AG04450 (cell line): ENCODE measurements at places on chromosomes 2 and 18.

GRCh38 chr2:200625958-200626363 lies 40.1 kb downstream of the AOX1 start:
- no peak for DNase-seq

DNA sequence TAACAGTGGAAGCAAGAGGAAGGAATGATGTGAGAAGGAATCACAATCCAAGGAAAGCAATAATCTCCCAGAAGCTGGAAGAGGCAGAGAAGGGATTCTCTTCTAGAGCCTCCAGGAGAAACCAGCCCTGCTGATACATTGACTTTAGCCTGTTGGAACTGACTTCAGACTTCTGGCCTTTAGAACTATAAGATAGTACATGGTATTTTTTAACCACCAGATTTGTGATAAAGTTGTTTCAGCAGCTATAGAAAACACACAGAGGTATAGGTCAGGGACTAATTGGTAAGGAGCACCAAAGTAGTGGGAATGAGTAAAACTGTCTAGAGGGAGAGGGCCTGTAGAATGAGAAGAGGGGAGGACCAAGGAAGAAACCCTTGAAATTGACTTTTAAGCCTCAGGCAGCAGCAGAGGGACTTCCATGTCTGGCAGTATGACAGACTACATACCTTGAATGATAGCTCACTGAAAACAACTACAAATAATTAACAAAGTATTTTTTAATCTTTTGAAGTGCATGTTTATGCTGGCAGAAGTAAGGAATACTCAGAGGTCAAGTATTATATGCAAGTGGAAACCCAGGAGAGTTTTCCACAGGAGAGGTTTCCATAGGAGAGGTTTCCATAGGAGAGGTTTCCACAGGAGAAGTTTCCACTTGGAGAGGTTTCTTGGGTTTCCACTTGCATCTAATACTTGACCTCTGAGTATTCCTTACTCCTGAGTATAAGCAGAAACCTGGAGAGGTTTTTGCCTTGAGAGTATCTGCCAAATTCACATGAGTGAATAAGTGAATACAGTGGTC lies 33.8 kb upstream of the TMEM17 start:
- no peak for DNase-seq

DNA sequence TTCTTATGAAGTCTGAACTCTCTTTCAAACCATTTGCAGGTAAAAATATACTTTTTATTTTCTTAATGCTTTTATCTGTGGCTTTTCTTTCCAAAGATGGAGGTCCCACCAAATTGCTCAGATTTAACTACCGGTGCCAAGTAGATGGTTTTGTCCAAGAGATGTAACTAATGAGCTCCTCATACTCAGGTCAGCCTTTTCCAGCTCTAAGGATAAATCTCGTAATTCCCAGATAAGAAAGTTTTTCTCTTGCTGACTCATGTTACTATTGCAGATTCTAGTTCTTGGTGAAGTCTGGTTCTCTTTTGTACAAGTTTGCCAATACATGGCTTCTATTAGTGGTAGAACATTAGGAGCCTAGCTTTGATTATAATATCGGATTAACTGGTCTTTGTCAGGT lies 550.8 kb upstream of the ZNF804A start:
- no peak for DNase-seq

DNA sequence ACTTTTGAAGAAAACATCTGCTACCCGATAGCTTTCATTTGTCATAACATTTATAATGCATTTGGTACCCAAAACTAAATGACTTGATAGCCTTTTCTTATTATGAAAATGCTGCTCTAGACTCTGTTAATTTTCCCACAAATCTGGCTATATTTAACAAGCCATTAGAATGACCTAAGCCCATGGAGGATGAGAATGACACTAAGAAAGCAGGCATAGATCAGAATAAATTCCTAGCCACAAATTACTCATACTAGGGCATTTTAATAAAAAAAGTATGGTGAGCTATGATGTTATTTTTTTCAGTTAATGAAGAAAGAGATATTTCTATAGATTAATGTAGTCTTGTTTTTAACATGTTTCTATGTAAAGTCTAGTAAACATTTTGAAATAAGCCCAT lies 1728.3 kb downstream of the SUCLG1 start:
- no peak for DNase-seq

DNA sequence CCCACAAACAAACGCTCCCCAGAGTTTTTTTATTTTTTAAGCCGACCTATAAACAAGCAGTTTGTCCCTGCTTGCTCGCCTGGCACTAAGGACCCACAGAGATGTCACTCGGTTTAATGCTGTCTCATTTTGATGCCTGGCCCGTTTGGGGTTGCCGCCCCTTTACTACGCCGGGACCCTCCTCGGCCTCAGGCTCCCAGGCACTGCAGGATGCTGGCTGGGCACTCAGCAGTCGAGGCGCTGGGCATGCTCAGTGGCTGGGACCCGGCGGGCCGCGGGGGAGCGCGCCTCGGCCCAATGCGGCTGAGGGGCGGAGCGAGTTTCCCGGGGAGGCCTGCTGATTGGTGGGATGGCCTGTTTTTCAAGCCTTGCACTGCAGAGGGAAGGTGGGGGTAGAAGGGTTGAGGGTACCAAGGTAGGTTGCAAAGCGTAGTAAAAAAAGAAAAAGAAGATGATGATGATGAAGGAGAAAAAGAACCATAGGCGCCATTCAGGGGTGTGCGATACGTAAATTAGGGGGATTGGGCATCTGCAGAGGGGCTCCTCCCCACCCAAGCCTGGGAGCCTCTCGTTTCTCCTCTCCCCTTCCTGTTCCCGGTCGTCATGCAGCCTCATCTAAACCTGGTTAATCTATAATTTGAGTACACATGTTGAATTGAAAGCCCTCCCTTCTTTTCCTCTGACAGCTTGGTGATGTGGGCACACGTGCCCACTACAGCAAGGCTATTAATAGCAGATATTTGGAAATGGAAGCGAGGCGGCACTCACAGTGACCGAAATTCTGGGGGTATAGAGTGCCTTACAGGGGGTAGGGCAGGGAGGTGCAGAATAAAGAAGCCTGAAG lies 1.5 kb upstream of the IRS1 start:
- DNase-seq, result no peak

GRCh38 chr2:235227590-235227989 lies 266.3 kb upstream of the AGAP1 start:
- DNase-seq, result no peak

DNA sequence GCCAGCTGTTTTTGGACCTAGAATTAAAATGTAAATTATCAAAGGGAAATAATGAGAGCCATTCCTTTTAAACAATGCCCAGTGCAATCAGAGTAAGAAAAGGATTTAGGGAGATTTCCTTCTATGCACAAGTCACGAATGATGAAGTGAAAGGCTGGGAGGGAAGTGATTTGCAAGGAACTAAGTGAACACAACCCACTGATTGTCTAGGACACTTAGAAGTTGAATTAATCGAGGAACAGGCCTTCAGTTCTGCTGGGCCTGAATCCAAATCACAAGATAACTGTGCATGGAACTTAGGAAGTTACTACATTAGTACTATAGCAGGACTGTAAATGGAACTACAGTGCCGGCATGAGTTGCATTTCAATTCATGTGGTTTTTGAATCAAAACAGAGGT lies 17.7 kb downstream of the MAP2 start:
- DNase-seq, result no peak

DNA sequence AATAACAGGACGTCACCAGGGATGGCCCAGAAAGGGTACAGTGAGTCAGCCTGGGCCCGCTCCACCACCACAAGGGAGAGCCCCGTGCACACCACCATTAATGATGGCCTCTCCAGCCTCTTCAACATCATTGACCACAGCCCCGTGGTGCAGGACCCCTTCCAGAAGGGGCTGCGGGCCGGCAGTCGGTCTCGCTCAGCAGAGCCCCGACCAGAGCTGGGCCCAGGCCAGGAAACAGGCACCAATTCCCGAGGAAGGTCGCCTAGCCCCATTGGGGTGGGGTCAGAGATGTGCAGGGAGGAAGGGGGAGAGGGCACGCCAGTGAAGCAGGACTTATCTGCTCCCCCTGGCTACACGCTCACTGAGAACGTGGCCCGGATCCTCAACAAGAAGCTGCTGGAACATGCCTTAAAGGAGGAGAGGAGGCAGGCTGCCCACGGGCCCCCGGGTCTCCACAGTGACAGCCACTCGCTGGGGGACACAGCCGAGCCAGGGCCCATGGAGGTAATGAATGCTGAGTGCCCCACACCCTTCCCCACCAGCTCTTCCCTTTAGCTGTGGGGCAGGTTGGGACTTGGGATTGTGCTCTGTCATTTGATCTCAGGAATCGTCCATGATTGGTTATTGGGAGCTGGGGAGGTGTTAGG lies 120.5 kb downstream of the MTCL1 start:
- no peak for DNase-seq

- peak; percentile 41 for DNase-seq
Measured at GRCh38 chr2:222907790-222908441, 47.1 kb downstream of the ACSL3 start.

GRCh38 chr18:57294547-57294946 lies 57.8 kb upstream of the ST8SIA3 start:
- no peak for DNase-seq

- DNase-seq, result no peak
Measured at GRCh38 chr2:16318474-16319195, 347.0 kb downstream of the CYRIA start.

GRCh38 chr2:1563943-1564891 lies 151.0 kb downstream of the TPO start:
- no peak for DNase-seq

GRCh38 chr2:235923859-235924674 lies 244.1 kb downstream of the GBX2 start:
- no peak for DNase-seq

DNA sequence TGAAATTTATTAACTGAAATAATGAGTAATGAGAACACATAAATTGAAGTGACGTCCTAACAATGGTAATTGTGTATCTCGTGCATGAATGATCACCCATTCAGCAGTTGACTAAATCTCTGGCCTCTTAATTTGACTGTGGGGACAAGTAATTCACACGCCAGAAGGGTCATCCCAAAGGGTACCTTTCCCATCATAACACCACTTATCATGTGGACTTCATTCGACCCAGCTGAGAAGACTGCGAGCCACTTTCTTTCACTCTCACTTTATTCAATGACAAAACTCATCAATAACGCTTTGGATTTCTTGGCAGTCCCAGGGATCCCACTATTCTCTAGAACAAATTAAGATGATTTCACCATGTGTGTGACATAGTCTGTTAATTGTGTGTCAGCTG lies 62.7 kb upstream of the LYPD1 start:
- DNase-seq, result no peak

DNA sequence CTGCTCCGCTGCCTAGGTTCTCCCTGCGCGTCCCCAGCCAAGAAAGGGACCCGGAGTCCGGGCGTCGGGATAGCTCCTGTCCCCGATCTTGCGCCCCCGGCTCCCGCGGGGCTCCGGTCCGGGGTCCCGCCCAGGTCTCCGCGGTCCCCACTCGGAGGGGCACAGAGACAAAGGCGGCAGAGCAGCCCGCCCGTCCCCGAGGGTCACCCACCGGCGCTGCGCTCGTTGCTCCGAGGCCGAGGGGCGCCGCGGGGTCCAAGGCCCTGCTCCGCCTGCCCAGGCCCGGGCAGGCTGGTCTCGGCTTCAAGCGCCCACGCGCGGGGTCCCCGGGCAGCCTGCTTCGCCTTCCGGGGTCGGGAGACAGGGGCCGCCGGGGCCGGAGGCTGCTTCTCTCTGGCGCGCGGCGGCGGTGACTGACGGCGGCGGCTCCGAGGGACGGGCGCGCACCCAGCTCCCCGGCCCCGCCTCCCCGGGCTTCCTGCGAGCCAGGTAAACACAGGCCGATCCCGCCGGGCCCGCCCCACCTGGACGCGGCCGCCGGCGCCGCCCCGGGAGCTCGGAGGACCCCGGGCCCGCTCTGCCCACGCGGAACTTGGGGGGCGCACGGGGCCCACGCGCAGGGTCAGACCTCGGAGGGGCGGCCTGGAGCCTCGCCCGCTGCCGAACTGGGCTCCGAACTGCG lies at the start of gene MBP:
MBP (minus strand) TSS at position 415 of the 682 bp plus-strand sequence. CDS start 27,522 bp downstream, outside the sequence.
- DNase-seq, result no peak

GRCh38 chr18:46680784-46681695 lies 24.0 kb upstream of the LOXHD1 start:
- DNase-seq, result no peak

DNA sequence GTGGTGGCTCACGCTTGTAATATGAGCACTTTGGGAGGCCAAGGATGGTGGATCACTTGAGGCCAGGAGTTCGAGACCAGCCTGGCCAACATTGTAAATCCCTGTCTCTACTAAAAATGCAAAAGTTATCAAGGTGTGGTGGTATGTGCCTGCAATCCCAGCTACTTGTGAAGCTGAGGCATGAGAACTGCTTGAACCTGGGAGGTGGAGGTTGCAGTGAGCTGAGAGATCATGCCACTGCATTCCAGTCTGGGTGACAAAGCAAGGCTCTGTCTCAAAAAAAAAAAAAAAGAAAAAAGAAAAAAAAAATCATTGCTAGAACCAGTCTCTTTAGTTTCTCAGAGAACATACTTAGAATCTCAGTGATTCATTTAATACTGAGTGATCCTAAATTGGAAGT lies 217.1 kb downstream of the DYM start:
- DNase-seq, result no peak

DNA sequence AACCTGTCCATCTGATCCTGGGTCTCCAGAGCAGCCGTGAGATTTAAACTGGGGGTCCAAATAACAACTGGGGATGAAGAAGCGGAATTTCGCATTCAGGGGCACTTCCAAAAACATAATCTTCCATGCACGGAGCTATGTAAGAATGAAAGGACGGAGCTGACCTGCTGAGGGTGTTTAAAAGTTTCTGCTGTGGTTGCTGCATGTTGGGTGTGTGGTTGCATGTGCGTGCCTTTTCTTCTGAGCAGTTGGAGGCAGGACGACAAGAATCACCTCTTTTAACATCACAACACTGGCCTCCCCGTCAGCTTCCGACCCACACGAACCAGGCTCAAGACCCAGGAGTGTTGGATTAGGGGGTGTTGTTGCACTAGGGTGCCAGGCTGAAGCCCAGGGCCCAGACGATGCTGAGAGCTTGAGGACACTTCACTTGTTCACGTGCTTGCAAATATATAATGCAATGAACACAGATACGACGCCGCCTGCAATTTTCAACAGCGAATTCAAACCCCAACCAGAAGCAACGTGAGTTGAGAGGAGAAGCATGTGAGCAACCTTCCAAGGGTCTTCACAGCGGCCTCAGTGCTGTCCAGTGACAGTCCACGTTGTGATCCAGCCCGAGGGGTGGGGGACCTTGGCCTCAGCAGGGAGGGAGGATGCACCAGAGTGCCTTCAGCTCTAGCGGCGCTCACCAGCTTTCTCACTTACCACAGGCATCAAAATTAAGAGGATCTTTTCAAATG lies 76.0 kb upstream of the SALL3 start:
- DNase-seq, result no peak

DNA sequence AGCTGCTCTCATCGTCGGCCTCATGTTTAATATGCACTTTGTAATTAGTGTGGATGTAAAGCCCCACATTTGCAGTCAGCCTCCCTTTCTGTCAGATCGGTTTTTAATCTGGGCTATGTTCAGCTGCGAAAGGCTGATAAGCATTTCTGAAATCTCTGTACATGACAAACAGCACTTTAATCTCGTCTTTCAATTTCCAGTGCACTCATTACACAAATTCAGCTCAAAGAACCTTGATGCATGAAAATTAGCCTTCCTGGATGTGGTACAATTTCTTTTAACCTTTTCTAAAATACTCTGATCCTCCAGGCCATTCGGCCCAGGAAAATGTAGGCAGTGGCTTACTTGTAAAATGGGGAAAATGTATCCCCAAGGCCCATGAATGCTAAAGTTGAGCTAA lies 265.1 kb downstream of the RND3 start:
- no peak for DNase-seq

- no peak for DNase-seq
Measured at GRCh38 chr2:176553685-176554100, 284.5 kb downstream of the MTX2 start.
